KG1 (cell line): ENCODE measurements at places on chromosomes 1 and 21.

- DNase-seq: no peak
Measured at GRCh38 chr21:41858466-41859296, 20.5 kb downstream of the PRDM15 start.

DNA sequence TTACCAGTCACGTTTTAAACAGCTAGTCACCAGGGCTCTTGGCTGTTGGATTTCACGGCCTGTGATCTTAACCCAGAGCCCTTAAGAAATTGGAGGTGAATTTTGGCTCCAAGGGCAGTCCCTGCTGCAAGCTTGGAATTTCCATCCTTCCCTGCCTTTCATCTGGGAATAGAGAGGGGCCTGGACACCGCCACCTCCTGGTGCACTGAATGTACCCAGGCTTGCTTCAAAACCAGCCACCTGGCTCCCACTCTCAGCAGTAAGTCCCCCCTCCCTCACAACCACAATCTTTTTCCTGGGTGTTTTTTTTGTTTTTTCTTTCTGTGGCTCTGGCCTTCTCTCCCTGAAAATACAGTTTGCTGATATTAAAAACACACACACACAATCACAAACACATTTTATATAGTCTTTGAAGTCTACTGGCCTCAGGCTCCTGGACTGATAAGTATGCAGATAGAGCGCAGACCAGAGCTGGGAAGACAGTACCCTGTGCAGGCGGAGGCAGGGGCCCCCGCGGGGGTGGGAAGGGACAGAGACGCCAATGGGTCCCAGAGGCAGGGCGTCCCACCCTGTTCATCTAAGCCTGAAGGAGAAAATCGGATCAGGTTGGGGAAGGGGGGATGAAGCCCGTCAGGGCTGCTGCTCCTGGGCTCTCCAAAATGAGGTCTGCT lies 65.8 kb upstream of the IGSF21 start:
- no peak for DNase-seq

- DNase-seq: no peak
Measured at GRCh38 chr1:17603091-17603841, 63.8 kb downstream of the ARHGEF10L start.

DNA sequence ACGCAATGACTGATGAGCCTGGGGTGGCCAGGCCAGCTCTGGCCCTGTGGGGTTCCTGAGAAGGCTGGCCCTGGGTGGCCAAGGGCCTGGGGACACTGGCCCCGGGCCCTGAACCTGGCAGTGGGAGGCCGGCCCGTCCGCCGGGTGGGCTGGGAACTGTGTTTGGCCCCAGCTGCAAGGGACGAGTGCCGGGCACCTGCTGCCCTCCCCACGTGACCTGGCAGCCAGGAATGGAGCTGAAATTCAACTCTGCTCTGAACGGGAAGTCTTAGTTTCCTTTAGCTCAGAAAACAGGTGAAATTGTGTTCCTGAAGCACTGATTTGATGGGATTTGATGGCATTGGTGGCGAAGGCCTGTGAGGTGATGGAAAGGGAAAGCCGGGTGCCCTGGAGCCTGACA lies 8.2 kb upstream of the TTLL10 start:
- no peak for DNase-seq
